HepG2 (cell line): ENCODE measurements at places on chromosomes 16 and 17. TPM values are rescaled to one million over a fixed set of nuclear protein-coding genes. Genes with fewer than 3 reads are reported as not detected.

DNA sequence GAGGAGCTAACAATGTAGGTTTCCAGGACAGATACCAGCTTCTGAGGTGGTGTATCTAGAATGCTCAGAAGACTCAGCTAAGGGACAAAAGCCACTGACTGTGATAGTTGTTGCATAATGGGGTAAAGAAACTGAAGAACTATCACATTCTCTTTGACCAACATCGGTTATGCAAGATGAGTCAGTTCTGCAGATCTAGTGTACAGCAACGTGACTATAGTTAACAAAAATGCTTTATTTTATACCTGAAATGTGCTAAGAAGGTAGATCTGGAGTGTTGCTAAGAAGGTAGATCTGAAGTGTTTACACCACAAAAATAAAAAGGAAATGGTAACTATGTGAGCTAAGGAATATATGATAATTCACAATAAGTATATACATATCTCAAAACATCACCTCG, 2.5 kb downstream of the KRTAP9-6 start:
- no peak for DNase-seq

The LITAFD gene
- not detected in 2 replicates for total RNA-seq

The HEATR9 gene
- total RNA-seq: not detected in 2 replicates

- DNase-seq: no peak
These were observed 5.6 kb upstream of the PVALEF start for GRCh38 chr17:81159611-81160265.

- DNase-seq: no peak
These were observed 5.9 kb downstream of the ZNF646 start for GRCh38 chr16:31080035-31080629.

DNA sequence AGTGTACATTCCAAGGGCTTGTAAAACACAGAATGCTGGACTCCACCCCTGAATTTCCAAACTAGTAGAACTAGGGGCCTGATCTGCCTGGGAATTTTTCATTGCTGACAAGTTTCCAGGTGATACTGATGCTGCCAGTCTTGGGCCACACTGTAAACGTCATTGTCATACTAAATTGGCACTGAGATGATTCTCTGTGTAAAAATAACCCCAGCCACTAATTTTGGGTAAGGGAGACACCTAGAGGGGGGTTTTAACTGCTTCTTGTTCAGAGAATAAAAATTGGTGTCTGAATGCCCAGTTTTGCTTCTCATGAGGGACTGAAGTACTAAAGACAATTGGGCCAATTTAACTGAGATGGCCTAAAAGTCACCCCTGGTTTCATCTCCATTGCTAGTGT, 5.0 kb upstream of the CDH13 start:
- DNase-seq: no peak

DNA sequence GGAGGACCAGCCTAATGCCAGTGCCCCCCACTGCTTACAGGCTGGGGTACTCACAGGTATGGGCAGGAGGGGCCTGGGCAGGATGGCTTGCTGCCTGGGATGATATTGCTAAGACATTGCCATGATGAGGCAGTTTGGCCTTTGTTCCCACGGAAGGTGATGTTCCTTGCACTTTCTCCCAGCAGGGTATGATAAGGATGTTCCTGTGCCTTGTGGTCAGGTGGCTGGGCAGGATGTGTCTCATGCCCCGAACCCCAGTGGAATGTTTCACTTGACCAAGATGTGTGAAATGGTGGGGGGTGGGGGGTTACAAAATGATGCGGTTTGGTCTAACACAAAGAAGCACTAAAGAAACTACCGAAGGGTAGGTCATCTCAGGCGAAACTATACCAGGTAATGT, 337.8 kb upstream of the ZFHX3 start:
- DNase-seq: no peak

- no peak for DNase-seq
These were observed 33.9 kb upstream of the ICAM2 start for GRCh38 chr17:64054304-64054703.

DNA sequence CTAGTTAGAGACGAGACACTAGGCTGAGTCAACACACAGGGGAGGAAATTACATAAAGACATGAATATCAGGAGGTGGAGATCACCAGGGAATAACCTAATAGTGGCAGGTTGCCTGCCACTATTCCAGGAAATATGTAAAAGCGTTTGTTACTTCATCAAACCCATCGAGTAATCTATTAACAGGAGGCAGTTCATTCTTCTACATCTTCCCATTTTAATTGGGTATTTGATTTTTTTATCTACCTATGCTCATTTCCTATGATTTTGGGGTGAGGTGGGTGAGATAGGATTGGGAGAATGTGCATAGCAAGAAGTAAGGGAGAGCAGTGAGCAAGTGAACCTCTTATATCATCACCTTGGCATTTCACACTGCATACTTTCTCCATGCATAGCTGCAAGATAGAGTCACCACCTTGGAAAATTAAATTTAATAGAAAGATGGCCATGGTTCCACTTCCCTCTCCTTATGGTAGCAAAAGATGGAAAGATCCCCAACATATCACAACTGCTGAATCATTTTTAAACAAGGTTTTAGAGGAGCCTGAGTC, 312.2 kb downstream of the TMEM114 start:
- DNase-seq: no peak
